M059J (cell line): ENCODE measurements at places on chromosomes 6 and 20. TPM values are rescaled to one million over a fixed set of nuclear protein-coding genes. Genes with fewer than 3 reads are reported as not detected.

- peak; percentile 79 for DNase-seq
Measured at GRCh38 chr20:31517373-31517772, 3.1 kb downstream of the HM13 start.

The PACSIN1 gene
- total RNA-seq, result 0.20 TPM in 1 of 2 replicates, not detected in the other

DNA sequence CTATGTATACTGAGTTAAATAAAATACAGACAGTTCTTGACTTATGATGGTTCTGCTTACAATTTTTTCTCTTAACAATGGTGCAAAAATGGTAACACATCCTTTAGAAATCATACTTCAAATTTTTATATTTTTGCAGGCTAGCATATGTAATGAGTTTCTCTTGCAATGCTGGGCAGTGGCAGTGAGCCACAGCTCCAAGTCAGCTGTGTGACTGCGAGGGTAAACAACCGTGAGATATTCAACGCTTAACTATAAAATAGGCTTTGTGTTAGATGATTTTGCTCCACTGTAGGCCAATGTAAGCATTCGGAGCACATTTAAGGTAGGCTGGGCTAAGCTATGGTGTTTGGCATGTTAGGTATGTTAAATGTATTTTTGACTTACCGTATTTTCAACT, 136.1 kb downstream of the PLCB4 start:
- DNase-seq, result no peak

DNA sequence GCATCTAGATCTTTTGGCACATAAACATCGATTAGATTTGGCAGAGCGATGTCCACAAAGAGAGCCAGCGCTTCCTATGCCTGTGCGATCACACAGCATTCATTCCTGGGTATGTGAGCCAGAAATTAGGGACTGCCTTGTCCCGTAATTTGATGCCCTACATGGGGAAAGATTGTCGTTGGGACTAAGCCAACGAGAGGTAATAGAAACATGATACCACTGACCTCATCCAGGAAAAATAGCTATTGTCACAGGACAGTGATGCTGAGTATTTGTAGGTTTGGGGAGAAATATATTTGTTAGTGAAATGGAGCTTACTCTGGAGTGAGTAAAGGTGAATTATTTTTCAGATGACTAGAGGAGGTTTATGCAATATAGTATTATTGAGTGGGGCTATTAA, 154.0 kb downstream of the TSHZ2 start:
- peak; percentile 88 for DNase-seq

GRCh38 chr20:41395667-41396664, 29.3 kb upstream of the EMILIN3 start:
- DNase-seq, result peak; percentile 38

DNA sequence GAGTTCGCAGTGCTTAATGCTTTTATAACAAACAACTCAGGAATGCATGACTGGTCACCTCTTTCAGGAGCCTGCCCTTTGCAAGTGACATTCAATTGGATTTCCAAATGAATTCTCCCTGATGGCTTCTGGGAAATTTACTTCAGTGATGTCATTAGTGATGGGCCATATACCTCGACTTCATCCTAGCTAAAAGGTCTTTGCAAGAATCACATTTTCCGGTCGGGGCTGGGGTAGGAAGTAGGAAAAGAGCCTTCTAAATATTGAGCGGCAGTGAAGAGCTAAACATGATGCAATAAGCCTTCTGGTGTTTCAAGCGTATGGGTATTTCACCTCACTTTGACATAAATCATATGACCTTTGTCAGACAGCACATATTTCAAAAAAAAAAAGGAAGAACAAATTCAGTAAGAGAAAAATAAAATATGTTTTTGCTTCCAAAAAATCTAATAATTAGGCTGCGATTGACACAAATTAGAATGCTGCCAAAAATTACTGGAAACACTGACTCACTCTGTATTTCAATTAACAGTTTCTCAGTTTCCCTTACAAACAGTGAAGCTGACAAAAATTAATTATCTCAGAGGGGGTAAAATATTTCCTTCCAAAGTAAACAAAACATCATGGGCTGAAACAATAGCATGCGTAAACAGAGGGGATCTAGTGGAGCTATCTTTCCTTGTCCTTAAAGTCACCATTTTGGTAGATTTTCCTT, 39.8 kb downstream of the ADTRP start:
- no peak for DNase-seq

The SLC35D3 gene
- total RNA-seq, result not detected in 2 replicates

The MCM8 gene
- total RNA-seq, result 30.4 and 36.2 TPM in 2 replicates

The BPIFB2 gene
- total RNA-seq, result not detected in 2 replicates

The CCN6 gene
- total RNA-seq, result not detected in 2 replicates

DNA sequence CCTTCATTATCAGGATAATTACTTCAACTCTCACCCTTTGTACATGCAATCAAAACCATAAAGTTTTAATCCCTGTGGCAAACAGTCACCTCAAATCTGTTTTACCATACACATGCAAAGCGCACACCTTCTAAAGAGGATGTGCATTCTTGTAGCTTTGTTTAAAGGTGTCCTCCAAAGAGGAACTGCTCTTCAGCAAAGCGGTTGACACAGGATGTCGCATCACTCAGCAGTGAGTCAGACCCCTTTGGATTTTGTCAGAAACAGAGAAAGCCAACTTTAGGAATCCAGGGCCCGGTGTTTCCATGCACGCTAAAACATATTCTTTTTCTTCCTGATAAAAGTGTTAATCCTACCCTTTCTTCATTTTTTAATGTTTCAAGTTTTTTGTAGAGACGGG, 268.3 kb upstream of the ARID1B start:
- peak; percentile 36 for DNase-seq

- no peak for DNase-seq
Measured at GRCh38 chr6:101302593-101302992, 90.9 kb upstream of the GRIK2 start.

GRCh38 chr6:73798592-73798991, 102.6 kb downstream of the CD109 start:
- peak; percentile 95 for DNase-seq

DNA sequence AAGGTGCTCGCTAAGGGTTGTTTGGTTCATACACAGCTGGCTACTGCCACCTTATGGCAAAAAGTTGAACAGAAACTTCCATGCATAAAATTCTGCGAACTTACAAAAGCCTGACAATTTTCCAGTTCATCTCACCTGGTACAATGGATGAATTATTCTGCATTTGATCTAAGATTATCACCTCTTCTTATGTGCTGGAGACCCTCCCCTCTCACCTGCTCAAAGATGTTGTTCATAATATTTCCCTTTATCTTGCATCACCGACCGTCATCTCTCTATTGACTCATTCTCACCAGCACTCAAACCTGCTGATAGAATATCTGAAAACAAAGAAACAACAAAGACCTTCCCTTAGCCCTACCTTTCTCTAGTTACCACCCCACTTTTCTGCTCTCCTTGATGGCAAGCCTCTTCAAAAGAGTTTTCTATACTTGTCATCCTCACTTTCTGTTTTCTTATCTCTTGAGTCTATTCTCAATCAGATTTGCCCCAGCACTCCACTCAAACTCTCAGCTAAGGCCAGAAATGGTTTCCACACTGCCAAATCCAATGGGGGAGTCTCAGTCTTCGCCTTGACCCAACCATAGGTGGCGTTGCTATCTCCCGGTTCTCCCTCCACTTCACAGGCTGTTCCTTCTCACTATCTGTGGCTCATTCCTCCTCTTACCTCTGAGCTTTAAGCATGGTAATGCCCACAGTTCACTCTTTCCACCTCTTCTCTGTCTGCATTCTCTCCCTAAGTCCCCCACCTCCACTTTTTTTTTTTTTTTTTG, 25.8 kb downstream of the SNRNP48 start:
- DNase-seq, result peak; percentile 76

DNA sequence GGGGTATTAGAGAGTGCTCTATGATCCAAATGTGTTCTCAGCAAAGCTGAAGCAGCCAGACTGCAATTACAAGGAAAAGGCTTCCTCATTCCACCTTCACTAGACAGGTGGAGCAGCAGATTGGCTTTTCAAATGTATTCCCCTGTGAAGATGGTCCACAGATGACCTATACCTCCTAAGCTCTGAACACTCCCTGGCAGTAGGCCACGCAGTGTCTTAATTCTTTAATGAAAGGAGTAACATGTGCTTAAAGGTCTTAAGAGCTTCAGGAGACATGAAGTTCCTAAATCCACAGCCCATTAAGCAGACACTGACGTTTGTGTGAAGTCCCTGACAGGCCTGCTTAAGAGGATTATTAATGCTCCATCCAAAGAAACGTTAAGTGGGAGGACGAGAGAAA, 138.9 kb upstream of the NUP153 start:
- DNase-seq, result no peak

DNA sequence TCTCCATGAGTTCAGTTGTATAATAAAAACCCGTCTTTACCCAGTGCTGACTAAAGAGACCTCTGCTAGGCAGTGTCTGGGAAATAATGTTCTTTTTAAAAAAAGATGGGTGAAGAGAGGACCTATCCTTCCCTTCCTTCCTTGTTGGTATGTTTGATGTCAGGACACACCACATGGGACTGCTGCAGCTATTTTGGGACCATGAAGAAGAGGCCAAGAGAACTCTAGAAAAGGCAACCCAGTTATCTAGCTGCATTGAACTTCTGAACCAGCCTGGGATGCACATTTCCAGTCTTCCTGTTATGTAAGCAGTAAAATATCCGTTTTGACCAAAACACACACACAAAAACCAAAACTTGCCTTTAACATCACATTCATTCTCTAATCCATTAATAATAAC, 77.3 kb downstream of the RFX6 start:
- DNase-seq, result no peak

DNA sequence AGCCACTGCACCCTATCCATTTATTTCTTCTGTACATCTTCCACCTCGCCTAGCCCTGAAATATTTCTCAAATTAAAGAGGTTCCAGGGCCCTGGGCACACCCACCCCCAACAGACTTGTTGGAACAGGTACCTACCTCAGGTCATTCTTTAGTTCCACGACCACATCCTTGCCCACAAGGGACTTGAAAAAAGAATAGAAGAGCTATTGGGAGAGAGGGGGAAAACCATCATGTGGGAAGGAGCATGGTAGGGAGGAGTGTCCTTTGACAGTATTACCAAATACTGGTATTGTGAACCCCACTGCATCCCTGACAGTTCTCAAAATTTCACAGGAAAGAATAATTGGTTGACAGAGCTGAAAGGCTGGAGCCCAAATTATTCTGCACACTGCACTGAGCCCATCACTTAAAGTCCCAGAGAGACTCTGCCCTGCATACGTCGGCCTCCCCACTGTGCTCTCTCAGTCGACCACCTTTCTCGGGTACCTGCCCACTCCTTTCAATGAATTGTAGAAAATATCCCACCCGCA, 762 bp downstream of the LSM2 start:
- no peak for DNase-seq

The C4A gene
- 4.1 and 5.6 TPM in 2 replicates for total RNA-seq
